ENCODE measurements at places on chromosomes 2 and 18.

DNA sequence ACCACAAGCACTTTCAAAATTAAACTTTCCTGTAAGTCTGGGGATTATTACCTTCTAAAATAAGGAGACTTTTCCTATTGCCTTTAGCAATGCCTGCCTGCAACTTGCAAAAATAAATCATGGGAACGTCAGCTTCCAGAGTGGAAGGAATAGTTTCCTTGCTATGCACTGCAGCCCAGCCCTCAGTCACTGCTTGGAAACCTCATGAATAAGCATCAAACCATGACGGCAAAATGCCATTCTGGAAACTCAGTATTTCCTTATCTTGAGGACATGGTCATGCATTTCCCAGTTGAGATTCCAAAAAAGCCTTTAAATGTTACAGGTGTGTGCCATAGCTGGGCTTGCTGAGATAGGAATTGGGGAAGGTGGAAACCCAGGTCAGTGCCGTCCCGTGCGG is 84.2 kb upstream of the OTOS start:
- DNase-seq: no peak

DNA sequence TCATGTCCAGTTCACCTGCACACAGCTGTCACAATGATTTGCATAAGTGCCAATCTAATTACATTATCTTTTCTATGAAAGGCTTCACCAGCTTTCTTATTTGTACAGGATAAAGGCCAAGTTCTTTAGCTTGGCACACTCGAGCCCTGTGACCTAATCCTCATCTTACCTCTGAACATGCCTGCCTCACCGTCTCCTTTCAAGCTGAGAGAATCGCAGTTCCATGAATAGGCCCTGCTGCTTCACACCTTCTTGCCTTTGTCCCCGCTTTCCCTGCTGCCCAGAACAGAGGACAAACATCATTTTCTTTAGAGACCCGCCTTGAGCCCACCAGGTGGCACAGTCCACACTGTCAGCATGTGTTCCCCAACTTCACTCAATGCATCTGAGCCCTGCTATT is 1094.7 kb downstream of the BCL11A start:
- no peak for DNase-seq

- no peak for DNase-seq
Measured at GRCh38 chr2:15940661-15941480, 521 bp downstream of the MYCN start.

DNA sequence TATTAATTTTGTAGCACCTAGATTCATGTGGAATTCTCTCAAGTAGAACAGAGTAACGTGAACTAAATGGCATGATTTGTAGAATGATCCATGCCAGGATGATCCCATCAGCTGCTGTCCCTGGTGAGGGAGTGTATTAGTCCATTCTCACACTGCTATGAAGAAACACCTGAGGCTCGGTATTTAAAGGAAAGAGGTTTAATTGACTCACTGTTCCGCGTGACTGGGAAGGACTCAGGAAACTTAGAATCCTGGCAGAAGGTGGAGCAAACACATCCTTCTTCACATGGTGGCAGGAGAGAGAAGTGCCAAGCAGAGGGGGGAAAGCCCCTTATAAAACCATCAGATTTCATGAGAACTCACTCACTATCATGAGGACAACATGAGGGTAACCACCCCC is 312.6 kb downstream of the PTPRM start:
- DNase-seq: no peak

DNA sequence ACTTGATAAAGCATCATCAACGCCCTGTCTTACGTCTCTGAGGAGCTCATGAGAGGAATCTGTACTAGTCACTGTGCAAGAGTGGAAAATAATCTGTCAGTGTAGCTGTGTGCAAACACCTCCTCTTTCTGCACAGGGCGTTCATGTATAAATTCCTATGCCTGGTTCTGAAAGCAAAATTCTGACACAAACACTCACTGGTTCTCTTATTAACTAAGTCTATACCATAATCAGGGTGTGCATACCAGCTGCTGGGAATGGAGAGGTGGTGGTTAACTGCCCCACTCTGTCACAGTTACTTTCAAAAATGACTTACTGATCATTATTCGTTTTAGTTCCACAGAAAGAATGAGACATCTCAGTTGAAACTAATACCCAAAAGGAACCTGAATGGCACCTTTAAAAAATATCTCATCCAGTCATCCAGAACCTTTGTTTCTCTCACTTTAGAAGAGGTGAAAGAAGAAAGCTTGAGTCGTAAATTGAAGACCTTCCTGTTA is 35.7 kb downstream of the STK39 start:
- no peak for DNase-seq

- DNase-seq: no peak
Measured at GRCh38 chr18:46676182-46676835, 19.3 kb upstream of the LOXHD1 start.
